ENCODE measurements at places on chromosomes 6 and 20. TPM values are rescaled to one million over a fixed set of nuclear protein-coding genes. Genes with fewer than 3 reads are reported as not detected.

- no peak overlapping the region for H3K4me3 ChIP-seq
- H3K27ac ChIP-seq: no peak overlapping the region
- peaks cover 10% of the 10 kb centered on the region for H3K27me3 ChIP-seq
- no peaks in the 10 kb centered on the region for H3K36me3 ChIP-seq
Measured at GRCh38 chr20:47854687-47855212, 69.5 kb upstream of the SULF2 start.

Gene PPP1R10
- 38.4 TPM for total RNA-seq

Gene MRPS18A
- 100 TPM for total RNA-seq

DNA sequence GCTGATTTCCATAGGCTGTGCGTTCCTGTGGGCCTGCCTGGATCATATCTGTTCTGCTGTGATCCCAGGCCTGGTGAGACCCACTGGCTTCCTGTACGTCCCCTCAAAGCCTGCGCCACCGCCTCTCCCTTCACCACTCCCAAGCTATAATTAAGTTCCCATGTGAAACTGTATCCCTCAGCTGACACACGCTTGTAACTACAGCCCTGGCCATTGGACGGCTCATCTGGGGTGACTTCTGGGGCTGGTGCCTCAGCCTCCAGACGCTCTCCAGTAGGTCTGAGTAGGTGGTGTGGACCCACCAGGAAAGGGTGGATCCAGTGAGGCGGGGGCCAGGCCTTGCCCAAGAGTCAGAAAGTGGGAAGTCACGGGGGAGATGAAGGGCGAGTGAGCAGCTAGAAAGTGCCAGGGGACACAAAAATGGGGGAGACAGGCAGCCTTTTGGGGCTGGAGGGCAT lies 21.0 kb downstream of the PPARD start:
- no peaks in the 10 kb centered on the region for H3K36me3 ChIP-seq
- no peak overlapping the region for H3K4me3 ChIP-seq
- no peak for DNase-seq
- no peak overlapping the region for H3K27ac ChIP-seq
- no peaks in the 10 kb centered on the region for H3K27me3 ChIP-seq
- peaks cover 47% of the 10 kb centered on the region for H3K4me1 ChIP-seq

Gene NEURL2
- total RNA-seq: 4.1 TPM

Gene PTCHD4
- total RNA-seq: 35.7 TPM

- DNase-seq: no peak
Measured at GRCh38 chr6:24187965-24188577, 62.1 kb downstream of the NRSN1 start.

DNA sequence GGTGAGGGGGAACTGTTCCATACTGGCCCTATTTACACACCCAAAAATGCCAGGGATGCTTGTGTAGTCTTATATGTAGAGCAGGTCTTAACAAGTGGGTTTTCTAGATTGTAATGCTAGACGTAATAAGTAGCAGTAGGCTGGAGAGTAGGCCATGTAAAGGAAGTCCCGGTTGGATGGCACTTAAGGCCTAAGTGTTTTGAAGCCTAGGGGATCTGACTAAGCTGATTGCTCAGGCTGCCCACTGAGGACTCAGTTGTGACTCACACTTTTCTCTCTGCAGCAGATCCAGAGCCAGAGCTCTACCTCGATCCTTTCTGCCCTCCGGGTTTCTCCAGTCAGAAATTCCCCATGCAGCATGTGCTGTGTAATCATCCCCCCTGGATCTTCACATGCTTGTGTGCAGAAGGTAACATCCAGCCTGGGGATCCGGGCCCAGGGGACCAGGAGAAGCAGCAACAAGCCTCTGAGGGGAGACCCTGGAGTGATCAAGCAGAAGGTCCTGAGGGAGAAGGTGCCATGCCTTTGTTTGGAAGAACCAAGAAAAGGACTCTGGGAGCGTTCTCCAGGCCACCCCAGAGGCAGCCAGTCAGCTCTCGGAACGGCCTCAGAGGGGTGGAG lies 26.6 kb downstream of the ZNF133 start:
- no peak overlapping the region for H3K4me3 ChIP-seq
- peaks cover 35% of the 10 kb centered on the region for H3K36me3 ChIP-seq
- DNase-seq: no peak
- no peaks in the 10 kb centered on the region for H3K27me3 ChIP-seq
- no peak overlapping the region for H3K27ac ChIP-seq

Gene BTNL2
- not detected for total RNA-seq

DNA sequence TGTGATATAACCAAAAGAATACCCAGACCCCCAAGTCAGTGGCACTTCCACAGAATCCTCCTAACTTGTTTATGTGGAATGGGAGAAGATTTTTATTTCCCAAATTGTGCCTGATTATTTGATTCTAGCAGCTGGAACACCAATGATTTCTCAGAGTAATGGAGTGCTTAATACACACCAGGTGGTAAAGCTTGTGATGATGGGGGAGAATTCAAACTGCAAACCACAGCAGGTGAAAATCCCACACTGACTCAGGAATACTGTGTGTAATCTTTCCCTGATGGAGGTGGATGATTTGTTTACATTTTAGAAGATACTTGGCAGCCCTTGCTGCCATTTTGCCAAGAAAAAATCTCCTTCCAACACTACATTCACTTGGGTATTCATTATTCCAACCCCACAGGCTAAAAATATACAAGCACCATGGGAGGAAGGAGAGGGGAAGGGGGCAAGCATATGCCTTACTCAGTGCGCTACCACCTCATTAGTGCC lies 212.7 kb upstream of the PLN start:
- H3K4me3 ChIP-seq: no peak overlapping the region
- no peaks in the 10 kb centered on the region for H3K4me1 ChIP-seq
- no peak overlapping the region for H3K27ac ChIP-seq
- no peak for DNase-seq
- no peaks in the 10 kb centered on the region for H3K36me3 ChIP-seq

DNA sequence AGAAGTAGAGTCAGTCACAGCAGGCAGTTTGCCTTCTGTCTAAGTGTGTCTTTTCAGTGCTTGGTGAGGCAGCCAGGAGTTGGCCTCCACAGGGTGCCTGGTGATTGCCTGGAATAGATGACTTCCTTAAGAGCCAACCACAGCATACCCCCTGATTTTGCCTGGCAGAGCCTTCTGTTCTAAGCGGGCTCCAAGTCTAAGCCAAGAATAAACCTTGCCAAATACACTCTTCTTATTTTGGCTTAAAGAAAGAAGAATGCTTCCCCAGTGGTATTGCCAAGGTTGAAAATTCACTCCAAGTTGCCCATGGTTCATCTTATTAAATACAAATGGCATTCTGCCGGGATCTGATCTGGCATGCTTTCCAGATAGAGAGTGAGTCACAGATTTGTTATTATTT lies 1424.8 kb upstream of the EYS start:
- H3K27me3 ChIP-seq: no peaks in the 10 kb centered on the region
- H3K27ac ChIP-seq: no peak overlapping the region
- H3K4me3 ChIP-seq: no peak overlapping the region
- DNase-seq: no peak

- H3K27me3 ChIP-seq: no peaks in the 10 kb centered on the region
- no peak for DNase-seq
- H3K4me1 ChIP-seq: no peaks in the 10 kb centered on the region
- H3K36me3 ChIP-seq: no peaks in the 10 kb centered on the region
- H3K27ac ChIP-seq: no peak overlapping the region
- H3K4me3 ChIP-seq: no peak overlapping the region
Measured at GRCh38 chr6:55898342-55898741, 23.0 kb upstream of the BMP5 start.

Gene MED20
- total RNA-seq: 41.1 TPM

DNA sequence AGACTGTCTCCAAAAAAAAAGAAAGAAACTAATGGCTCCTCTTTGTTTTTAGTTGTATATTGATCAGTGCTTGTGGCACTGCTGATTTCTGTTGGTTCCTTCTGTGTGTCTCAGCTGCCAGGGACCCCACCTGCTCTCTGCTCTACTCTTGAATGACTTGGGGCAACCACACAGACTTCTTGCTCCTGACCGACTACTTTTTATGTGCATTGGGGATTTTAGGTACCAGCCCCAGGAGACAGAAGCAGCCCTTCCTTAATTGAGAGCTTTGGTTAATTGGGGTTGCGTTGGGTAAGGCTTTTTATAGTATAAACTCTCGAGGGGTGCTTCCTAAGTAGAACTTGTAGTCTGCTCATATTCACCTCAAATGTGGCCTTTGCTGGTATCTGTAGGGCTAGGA lies 6.9 kb downstream of the STK35 start:
- no peaks in the 10 kb centered on the region for H3K27me3 ChIP-seq
- H3K27ac ChIP-seq: no peak overlapping the region
- H3K36me3 ChIP-seq: peaks cover 81% of the 10 kb centered on the region
- peaks cover 61% of the 10 kb centered on the region for H3K4me1 ChIP-seq
- no peak for DNase-seq

Gene TAGAP
- total RNA-seq: not detected

DNA sequence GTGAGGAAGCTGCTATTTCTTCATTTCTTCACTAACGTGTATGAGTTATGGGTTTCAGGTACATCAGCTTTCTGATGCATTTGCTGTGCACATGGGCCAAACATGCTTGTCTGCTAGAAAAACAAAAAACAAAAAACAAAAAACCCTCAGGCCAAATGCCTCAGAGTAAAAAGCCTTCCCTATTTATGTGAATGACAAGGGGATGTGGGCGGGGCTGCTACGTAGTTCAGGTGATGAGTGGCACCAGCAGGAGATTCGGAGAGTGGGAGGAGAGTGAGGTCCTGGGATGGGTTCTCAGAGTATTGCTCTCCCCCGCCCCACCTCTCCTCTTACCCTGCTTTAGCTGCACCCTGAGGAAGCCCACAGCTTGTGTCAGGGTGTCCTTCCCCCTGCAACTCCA lies 596.8 kb upstream of the JAG1 start:
- peaks cover 8% of the 10 kb centered on the region for H3K27me3 ChIP-seq
- peaks cover 14% of the 10 kb centered on the region for H3K4me1 ChIP-seq
- no peak for DNase-seq
- no peak overlapping the region for H3K27ac ChIP-seq

DNA sequence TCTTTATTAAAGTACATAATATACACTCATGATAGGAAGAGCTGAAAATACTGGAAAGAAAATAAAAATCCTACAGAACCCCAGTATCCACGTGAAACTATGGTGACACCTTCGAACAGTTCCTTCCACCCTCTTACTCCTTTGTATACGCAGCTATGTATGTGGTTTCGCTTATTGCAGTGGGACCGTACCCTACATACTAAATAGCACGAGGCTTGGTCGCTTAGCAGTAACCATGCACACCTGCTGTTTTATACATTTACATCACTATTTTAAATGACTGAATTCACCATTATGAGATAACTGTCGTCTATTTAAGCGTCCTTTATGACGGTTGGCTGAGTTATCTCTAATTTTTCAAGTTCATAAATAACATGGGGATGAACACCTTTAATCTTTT lies 400.1 kb downstream of the CDH4 start:
- H3K27me3 ChIP-seq: peaks cover 12% of the 10 kb centered on the region
- H3K27ac ChIP-seq: no peak overlapping the region
- no peak overlapping the region for H3K4me3 ChIP-seq
- H3K36me3 ChIP-seq: no peaks in the 10 kb centered on the region

Gene ZFAND3
- total RNA-seq: 16.4 TPM

DNA sequence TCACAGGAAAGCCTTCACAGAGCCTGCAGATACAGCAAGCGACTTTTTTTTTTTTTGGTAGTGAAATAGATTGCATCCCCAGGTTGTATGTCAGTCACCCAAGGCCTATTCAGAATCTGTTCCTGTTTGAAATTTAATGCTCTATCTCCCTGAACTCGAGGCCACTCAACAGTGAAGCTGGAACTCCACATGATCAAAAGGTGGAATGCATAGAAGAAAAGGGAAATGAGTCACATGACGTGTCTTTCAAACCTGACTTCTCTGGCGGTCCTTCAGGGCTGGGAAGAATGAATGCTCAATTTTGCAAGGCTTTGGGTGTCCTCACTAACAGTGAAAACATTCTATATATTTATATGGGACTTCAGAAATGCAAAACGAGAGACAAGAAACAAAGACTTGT lies 88.4 kb upstream of the B3GAT2 start:
- H3K27ac ChIP-seq: no peak overlapping the region
- H3K27me3 ChIP-seq: no peaks in the 10 kb centered on the region
- peaks cover 8% of the 10 kb centered on the region for H3K4me1 ChIP-seq
- no peak for DNase-seq

Gene MEI4
- total RNA-seq: not detected

DNA sequence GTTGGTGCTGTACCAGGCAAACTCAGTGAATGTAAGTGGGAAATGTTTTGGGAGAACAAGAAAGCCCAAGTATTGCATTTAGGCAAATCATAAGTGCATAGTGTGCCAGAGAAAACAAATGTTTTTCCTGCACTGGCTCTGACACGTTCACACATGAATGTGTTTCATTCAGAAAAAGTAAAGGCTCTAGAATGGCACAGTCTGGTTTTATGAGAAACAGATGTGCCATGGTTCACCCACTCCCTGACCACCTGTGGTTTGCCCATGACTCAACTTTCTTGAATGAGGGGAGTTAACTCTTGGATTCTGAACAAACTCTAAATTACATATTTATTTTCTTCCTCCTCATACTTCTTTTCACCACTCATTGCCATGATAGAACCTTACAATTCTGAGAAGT lies 126.9 kb downstream of the KCNQ5 start:
- no peak overlapping the region for H3K27ac ChIP-seq
- no peaks in the 10 kb centered on the region for H3K36me3 ChIP-seq
- DNase-seq: no peak
- no peaks in the 10 kb centered on the region for H3K4me1 ChIP-seq
- H3K27me3 ChIP-seq: no peaks in the 10 kb centered on the region
- no peak overlapping the region for H3K4me3 ChIP-seq

Gene SHLD1
- total RNA-seq: 8.9 TPM

- no peaks in the 10 kb centered on the region for H3K36me3 ChIP-seq
- no peaks in the 10 kb centered on the region for H3K4me1 ChIP-seq
- DNase-seq: no peak
- no peak overlapping the region for H3K4me3 ChIP-seq
Measured at GRCh38 chr6:99297006-99297405, 52.5 kb downstream of the FAXC start.

DNA sequence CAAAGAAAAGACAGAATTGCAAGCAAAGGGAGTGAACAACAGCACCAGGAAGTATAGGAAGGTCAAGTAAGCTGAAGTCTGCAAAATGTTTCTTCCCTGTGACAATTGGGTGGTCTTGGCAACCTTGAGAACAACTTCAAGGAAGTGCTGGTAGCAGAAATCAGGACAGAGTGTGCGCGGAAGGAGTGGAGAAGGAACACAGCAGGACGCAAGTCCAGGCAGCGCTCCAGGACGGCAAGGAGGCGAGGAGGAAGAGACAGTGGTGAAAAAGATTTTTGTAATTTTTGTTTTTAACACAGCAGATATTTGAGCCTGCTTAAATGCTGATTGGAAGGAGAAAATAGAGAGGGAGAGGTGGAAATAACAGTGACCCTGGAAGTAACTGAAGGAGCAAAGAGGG lies 141.7 kb downstream of the F13A1 start:
- H3K4me3 ChIP-seq: no peak overlapping the region
- H3K36me3 ChIP-seq: no peaks in the 10 kb centered on the region
- H3K27me3 ChIP-seq: peaks cover 2% of the 10 kb centered on the region
- no peaks in the 10 kb centered on the region for H3K4me1 ChIP-seq
- no peak for DNase-seq
- H3K27ac ChIP-seq: no peak overlapping the region

Measured in HepG2 (cell line).